Bronchial smooth muscle cell (primary cell): ENCODE measurements at places on chromosomes 3 and 15. TPM values are rescaled to one million over a fixed set of nuclear protein-coding genes. Genes with fewer than 3 reads are reported as not detected.

Gene NR2E3
- 0.09 and 0.47 TPM in 2 replicates for total RNA-seq

Gene ZNF385D
- 1.1 and 1.5 TPM in 2 replicates for total RNA-seq

Gene CCK
- 3.9 and 43.5 TPM in 2 replicates for total RNA-seq

Gene AHSG
- total RNA-seq = not detected in 2 replicates

Gene SLC7A14
- total RNA-seq = 3.3 and 29.8 TPM in 2 replicates

Gene CYP1A2
- not detected in 2 replicates for total RNA-seq

Gene CHRFAM7A
- 0.32 and 0.69 TPM in 2 replicates for total RNA-seq
